ENCODE measurements at places on chromosomes 16 and 17.

DNA sequence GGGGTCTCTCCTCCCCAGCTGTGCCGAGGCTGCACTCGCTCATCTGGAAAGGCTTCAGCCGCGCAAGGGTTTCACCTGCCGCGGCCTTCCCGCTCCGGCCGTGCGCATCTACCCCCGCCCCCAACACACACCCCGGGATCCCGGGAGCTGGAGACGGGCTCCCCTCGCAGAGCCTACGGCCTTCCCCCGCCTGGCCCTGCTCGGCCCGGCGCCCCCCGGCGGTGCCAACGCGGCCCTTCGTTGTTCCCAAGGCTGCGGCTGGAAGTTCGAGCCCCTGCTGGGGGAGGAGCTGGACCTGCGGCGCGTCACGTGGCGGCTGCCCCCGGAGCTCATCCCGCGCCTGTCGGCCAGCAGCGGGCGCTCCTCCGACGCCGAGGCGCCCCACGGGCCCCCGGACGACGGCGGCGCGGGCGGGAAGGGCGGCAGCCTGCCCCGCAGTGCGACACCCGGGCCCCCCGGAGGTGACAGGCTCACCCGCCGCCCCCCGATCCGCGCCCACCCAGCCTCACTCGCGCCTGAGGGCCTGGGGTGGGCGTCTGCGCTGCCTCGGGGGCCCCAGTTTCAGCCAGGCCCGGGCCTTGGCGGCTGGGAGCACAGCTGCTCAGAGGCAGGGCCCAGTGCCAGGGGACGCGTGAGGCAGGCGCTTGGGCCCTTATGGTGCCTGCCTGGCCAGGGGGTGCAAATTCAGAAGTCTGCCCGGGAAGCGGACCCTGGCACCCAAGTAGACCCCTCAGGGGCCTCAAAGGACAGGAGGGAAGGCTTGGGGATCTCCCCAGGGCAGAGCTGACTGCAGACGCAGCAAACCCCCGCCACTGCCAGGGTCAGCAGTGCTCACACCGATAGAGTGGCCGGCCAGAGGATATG, 11.2 kb downstream of the GALK1 start:
- DNase-seq = peak; percentile 89

DNA sequence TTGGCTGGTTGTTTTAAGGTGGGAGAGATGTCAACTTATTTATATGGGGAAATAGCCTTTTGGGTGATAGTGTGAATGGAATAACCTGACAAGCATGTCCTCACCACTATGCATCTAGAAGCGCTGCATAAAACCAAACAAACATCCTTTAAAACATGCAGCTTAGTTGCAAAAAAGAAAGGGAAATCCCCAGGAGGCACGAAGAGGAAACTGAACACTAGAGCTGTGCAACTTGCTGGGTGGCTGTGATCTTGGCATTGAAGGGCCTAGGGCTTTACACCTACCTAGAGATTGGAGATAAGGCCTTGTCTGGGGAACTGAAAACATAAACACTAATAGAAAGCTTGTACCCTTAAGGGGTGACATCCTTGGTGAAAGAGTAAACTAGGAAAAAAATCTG, 7.3 kb downstream of the C16orf54 start:
- peak; percentile 51 for DNase-seq

DNA sequence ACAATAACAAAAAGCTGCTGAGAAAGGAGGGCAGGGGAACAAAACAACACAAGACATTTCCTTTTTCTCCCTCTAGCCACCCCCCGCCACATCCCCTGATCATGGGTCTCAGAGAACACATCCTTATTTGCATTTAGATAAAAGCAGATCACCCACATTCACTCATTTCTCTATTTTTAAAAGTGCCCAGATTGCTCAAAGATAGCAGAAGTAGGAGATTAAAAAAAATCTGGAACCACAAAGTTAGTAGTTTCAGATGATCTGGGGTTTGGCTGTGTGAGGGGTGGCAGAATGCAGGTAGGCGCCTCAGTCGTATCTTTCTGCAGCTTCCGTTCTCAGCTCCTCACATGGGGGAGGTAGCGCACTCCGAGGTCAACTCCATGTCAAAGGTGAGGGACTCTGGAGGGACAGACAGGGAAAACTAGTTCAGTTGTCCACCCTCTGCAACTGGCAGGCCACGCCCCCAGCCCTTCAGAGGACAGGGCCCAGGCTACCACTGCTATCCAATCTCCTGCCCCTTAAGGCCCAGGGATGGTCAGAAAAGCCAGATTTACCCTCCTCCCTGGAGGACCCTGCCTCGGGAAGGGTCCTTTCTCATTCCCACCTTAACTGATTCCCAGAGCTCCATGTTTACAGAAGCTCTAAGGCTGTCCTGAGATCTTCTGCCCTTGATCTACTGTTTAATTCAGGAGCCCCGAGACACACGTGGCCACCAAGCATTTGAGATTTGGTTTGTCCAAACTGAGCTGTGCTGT, 27.3 kb downstream of the STAT5A start:
- DNase-seq = no peak

GRCh38 chr17:39979016-39979670, 1.5 kb upstream of the PSMD3 start:
- DNase-seq = no peak

- DNase-seq = no peak
Measured at GRCh38 chr17:31050948-31051347, 43.8 kb upstream of the NF1 start.

- no peak for DNase-seq
Measured at GRCh38 chr17:72699545-72699944, 392.9 kb downstream of the SLC39A11 start.

DNA sequence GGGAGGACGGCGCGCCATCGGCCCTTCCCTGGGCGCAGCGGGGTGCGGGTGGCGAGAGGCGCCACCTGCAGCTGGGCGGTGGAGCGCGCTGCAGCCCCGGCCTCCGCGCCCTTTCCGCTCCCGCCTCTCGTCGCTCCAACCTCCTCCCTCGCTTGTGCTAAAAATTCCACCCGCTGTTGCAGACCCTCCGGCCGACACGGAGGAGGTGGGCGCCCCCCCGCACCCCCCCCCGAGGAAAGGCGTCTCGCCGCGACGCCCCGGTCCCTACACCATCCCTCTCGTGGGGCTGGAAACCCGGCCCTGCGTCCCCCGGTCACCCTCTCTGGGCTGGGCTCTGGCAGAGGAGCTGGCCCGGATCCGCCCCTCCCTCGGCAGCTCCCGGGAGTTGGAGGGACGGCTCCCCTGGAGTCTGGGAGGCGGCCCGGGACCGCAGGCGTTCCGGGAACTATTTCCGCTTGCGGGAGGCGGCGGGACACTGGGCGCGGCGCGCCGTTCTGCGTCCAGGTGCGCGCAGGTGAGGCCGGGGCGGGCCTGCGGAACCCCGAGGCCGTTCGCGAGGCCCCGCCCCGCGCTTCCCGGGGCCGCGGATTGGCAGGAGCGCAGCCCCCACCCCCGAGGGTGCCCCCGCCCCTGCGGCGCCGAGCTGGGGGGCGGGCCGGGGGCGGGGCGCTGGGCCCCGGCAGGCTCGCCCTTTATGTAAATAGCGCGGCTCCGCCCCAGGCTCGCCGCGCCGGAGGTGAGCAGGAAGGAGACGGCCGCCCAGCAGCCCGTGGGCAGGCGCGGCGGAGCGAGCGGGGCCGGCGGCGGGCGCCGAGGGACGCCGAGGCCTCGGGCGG, at the start of gene LLGL2:
Gene LLGL2 (plus strand): TSS at position 728 of the 836 bp plus-strand sequence. CDS start 17,730 bp downstream, outside the sequence.
- peak; percentile 94 for DNase-seq

DNA sequence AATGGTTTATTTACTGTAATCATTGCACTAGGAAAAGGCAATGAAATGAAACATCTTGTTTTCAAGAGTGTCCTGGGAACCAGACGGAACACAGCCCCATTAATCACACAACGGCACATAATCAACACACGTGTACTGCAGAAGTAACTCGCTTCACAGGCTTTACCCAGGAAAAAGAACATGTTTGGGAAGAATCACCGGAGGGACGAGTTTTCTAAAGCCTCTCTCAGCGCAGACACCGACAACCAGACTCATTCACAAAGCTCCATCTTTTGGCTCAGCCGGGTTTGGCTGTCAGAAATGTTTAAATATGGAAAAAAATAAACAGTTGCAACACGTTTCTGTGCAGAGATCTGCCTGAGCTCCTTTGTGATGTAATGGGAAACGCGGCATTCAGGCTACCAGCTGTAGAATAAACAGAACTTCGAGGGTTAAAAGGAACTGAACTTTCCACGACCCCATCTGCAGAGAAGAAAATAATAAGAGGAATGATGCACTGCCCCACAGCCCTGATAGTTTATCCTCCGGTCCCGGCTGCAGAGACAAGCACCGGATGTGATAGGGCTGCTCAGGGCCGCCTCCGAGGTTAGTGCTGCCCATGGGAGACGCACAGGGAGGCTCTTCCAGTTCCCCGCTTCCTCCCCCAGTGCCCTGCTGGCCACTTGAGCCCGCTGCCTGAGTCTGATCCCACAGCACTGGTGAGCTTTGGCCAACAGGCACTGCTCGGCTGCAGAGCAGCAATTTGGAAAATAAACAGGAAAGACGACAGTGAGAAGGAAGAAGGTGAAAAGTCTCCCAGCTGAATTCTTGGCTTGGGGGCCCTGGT, 119.8 kb downstream of the HIC1 start:
- no peak for DNase-seq

DNA sequence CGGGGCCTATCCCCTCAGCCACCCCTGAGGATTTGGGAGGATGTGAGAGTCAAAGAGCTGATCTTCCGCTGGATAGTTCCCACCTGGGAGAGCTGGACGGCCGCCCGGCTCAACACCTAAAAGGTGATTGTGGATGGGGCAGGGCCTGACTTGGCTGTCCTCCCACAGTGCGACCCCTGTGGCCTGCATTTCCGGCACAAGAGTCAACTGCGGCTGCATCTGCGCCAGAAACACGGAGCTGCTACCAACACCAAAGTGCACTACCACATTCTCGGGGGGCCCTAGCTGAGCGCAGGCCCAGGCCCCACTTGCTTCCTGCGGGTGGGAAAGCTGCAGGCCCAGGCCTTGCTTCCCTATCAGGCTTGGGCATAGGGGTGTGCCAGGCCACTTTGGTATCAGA, 4.5 kb downstream of the BCL6B start:
- no peak for DNase-seq

GRCh38 chr16:89121691-89122321, 28.2 kb downstream of the ACSF3 start:
- no peak for DNase-seq

DNA sequence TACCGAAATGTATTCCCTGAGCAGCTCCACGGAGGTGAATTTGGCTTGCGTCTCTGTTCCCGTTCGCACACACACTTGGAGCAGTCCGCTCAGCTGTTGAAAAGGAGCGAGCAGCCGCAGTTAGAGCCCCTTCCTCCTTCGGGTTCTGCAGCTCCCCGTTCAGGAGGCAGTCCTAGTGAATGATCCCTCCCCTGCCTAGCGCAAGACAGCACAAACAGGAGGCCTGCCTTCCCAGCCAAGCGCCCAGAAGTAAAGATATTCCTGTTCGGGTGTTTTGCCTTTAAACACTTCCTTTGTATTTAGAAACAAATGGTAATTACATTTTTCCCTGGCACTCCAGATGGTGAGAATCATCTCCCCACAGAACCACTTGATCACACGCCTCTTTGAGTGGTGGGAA, 64.7 kb downstream of the ABCC12 start:
- DNase-seq = no peak

GRCh38 chr17:40459636-40460603, 16.7 kb downstream of the IGFBP4 start:
- DNase-seq = no peak

DNA sequence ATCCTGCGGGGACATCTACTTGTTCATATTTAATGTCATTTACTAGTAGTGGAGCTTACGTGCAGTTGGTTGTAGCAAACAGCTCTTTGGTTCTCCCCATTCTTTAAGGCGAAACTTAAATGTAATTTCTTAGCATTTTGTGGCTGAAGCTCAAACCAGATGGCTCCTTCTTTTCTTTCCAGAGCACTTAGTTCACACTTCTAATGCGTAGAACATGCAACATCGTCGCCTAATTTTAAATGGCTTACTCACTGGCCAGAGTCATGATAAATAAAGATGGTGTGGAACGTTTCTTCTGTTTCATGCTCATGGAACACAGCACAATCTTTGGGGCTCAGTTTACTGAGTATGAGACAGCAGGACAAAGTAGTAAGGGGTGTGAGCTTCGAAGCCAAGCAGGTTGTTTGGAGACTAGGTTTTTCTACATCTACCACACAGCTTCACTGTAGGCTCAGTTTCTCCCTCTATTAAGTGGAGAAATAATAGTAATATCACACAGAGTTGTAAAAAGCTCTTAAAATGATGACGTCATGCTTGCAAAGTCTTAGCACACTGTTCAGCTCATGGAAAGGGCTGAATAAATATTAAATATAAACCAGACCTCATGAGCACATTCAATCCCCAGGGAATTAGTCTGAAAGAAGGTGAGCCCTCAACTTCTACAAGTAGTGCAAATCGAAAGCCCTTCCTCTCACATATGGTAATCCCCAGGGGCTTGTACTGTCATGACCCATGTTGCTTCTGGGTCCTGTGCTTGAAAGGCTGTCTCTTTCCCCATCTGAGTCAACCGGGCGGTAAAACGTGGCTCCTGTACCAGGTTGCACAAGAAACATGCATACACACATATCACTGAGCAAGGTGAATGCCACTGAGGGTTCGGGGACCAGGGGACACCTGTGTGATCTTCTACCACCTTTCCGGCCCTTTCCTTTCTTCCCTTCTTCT, 384.3 kb downstream of the CDH13 start:
- no peak for DNase-seq

DNA sequence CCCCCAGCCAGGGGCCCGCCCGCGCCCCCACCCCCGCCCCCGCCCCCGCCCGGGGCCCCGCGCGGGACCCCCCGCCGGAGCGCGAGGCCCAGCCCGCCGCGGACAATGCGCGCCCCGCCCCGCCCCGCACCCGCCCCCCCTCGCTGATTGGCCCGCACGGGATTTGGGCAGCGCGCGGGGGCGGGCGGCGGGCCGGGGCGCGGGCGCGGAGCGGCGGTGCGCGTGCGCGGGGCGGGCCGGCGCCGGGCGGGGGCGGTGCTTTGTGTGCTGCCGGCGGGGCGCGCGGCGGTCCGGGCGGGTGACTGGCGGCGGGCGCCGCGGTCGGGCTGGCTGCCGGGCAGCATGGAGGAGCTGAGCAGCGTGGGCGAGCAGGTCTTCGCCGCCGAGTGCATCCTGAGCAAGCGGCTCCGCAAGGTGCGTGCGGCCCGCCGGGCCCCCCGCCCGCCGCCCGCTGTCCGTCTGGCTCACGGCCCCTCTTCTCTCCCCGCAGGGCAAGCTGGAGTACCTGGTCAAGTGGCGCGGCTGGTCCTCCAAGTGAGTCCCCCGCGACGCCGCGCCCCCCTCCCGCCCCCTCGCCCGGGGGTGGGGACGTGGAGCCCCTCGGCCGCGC, at the start of gene CBX2:
Gene CBX2 (plus strand): TSS at position 255 of the 610 bp plus-strand sequence. CDS start 88 bp downstream, at position 343.
- peak; percentile 93 for DNase-seq

GRCh38 chr17:51734462-51734861, 424.1 kb downstream of the CA10 start:
- DNase-seq = no peak

DNA sequence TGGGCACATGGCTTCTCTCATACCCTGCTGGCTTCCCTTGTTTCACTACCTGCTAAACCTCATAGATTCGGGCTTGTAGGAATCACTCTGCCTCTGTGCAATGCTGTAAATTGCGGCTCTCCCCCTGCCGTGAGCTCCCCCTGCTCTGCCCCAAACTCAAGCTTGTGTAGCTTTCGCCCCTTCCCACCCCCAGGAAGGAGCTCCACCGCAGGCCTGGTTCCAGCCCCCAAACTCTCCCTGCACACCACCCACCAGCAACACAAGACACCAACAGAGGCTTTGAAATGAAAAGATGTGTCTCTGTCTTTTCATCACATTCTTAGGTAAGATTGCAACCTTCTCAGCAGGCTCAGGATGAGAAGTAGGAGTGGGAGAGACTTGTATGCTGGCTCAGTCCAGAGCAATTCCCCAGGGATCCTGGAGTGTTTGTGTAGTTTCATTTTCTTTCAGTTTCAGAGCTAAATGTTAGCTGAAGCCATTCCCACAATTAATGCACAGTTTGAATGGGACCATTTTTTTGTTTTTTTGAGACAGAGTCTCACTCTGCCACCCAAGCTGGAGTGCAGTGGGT, 14.2 kb downstream of the CX3CL1 start:
- DNase-seq = no peak

GRCh38 chr16:73319261-73319660, 271.3 kb upstream of the ZFHX3 start:
- DNase-seq = no peak

All from GM12892 (cell line).